ENCODE measurements at places on chromosomes 16 and 17.

GRCh38 chr16:55506708-55507107, 2.2 kb upstream of the LPCAT2 start:
- no peak for DNase-seq

GRCh38 chr17:82839617-82840292, at the start of gene ZNF750:
Gene ZNF750, minus strand, starts transcription at chr17:82840022. Its CDS starts 7,568 bp downstream, at chr17:82832454.
- peak; percentile 87 for DNase-seq

- no peak for DNase-seq
These were observed 47.8 kb downstream of the SREBF1 start for GRCh38 chr17:17788967-17789366.

DNA sequence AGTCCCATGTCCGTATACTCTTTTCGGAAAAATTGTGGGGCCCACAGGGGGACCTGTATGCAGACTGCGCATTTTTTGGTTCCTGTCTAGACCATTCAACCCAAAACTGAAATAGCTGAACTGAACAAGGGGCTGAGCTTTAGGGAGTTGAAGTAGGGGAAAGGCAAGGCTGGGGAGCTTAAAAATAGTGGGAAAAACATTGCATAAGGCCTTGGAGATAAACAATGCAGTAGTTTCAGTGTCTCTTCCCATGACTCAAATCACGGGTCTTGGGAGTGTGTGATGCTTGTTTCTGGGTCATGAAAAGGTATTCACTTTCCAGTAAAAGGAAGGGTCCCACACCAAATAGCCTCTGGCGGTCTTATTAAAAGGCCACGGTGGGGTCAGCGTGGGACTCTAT, 402.8 kb upstream of the SALL1 start:
- DNase-seq, result no peak

- no peak for DNase-seq
These were observed 21.4 kb downstream of the CDRT4 start for GRCh38 chr17:15446036-15446435.

DNA sequence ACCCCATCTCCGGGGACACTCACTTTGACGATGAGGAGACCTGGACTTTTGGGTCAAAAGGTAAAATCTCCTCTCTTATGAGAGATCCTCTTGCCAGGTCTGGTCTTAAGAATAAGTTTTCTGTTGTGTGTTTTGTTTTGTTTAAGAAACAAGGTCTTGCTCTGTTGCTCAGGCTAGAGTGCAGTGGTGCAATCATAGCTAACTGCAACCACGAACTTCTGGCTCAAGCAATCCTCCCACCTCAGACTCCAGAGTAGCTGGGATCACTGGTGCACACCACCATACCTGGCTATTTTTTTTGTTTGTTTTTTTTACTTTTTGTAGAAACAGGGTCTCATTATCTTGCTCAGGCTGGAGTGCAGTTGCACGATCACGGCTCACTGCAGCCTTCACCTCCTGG, 4.1 kb downstream of the MMP25 start:
- DNase-seq, result no peak

- DNase-seq, result no peak
These were observed 88.8 kb downstream of the ARHGAP44 start for GRCh38 chr17:12877953-12878669.

- no peak for DNase-seq
These were observed 33.1 kb upstream of the ULK2 start for GRCh38 chr17:19900809-19901208.

GRCh38 chr17:7380855-7381683, at the start of gene TNK1:
Gene TNK1, plus strand, starts transcription at chr17:7381089. Its CDS starts 1,838 bp downstream, at chr17:7382927.
- no peak for DNase-seq

DNA sequence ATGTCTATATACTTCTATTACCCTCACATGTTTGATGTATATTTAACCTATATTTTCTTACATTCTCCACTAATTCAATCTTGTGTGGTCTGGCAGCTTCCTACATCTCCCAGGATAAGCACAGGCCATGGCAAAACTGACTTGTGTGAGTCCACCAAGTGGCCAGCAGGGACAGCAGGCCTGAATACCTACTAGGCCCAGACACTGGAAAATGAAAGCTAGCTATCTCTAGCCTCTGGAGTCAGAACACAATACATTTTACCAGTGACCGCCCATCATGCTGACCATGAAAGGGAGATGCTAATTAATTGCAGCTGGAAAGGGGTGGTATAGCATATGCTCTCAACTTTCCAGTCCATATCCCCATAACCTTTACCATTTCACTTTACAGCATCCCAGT, 132.3 kb downstream of the PCTP start:
- DNase-seq, result no peak

DNA sequence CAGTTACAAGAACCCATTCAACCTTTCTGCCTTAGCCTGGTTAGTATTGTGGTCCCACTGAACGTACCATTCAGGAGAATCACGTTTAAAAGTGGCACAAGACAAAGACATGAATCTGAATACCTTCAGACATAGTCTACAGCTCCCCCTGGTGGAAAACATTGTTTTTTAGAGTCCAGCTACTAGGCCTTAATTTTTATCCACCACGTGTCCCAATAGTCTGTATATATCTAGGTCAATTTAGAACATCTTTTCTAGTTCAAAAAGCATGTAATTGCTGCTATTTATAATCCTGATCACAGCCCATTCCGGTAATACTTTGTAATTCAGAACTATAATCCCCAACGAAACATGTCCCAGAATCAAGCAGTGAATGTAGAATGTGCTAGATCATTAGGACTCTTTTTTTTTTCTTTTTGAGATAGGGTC, 13.7 kb upstream of the GUCY2D start:
- peak; percentile 77 for DNase-seq

GRCh38 chr17:78426293-78426879, 47.9 kb downstream of the PGS1 start:
- DNase-seq, result no peak

GRCh38 chr16:77987810-77988209, 34.5 kb upstream of the CLEC3A start:
- peak; percentile 30 for DNase-seq

- no peak for DNase-seq
These were observed 2.1 kb downstream of the HERPUD1 start for GRCh38 chr16:56933828-56934598.

- no peak for DNase-seq
These were observed 12.0 kb downstream of the MYL4 start for GRCh38 chr17:47221154-47221553.

DNA sequence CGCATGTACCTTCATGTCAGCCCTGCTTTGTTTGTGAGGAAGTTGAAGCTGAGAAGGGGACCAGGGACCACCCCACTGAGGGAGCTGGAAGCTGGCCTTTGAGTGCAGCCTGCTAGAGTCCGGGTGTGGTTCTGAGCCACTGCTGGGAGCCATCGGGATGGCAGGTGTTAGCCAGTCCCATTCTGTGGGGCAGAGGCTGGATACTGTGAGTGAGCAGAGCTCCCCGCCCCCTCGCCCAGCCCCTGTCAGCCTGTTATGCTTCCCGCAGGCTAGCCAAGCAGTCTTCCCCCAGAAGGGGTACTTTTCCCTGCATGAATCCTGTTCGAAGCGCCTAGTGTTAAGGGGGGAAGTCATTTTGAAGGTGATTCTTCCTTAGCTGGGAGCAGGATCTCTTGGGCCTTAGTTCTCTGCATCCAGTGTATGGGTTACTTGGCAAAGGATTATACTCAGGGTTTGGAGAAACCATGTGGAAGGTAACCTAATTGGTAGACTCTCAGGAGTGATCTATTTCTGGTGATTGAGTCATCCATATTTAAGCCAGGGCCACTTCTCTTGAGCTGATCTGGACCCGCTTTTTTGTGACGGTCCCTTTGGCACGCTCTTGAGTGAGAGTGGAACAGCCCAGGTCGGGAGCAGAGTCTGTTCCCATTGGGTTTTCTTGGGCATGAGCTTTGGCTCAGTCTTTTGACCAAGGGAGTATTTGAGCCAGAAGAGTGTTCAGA, 23.8 kb downstream of the AKAP1 start:
- DNase-seq, result peak; percentile 34
